ENCODE measurements at places on chromosomes 6 and 20.

DNA sequence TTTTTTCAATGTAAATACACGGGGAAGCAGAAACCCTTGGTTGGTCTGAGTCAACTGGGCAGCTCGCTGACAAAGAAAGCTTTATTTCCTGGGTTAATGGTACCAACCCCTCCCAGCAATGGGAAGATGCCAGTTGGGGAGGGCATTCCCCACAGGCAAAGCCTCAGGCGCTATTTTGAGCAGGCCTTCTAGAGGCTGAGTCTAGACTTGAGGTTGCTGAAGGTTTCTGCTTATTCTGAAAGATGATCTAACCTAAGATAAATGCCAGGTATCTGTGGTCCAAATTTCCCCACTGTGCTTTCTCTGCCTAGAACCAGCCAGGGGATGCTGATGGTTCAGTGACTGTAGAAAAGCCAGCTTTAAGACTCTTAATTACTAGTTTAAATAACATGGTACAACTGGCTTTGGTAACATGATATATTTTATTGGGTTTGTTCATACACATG, 172.5 kb upstream of the JARID2 start:
- DNase-seq, result no peak

DNA sequence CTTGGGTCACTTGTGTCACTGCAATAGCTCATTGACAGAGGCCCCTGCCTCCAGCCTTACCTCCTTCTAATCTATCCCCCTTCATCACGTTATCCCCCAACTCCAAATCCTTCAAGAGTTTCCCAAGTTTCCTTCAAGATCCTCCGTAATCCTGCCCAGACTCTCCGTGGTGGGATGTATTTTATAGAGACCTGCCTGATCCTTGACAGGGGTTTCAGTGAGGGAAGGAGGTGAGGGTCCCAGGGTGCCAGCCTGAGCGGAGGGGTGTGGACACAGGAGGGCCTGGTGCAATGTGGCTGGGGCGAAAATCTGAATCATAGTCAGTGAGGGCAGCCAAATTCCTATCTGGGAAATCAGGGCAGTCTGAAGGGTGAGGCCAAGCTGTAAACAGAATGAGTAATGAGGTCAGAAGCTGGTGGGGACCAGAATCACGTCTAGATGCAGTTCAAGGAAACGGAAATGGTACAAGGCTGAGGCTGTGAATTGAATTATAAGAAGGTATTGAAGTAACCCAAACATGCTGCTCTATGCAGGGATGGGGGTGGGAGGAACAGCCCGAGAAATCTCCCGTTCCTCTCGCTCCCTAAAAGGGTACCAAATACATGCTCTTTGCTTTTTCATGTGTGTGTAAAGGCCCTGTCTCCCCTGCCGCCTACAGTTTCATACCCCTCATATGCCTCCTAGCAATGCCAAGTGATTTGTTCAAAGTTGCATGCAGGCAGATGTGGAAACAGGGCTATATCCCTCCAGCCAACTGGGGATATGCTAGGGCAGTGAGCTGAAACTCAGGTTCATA, 35.4 kb upstream of the PIM1 start:
- DNase-seq, result no peak

DNA sequence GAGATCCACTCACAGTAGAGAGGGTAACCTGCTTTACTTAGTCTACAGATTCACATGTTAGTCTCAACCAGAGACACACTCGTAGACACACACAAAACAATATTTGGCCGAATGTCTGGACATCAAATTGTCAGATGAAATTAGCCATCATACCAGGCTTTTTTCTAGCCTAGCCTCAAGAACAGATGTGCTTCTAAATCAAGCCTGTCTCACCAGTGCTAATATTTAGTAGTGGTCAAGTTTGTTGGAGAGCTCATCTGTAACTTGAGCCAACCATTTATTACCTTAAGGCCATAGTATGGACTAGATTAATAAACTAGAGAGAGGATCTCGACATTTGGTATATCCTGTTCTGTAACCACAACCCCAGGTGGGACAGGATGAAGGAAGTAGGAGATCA, 1118.8 kb upstream of the MAP3K7 start:
- no peak for DNase-seq

GRCh38 chr6:117423754-117424153, 2.0 kb downstream of the ROS1 start:
- DNase-seq, result no peak

DNA sequence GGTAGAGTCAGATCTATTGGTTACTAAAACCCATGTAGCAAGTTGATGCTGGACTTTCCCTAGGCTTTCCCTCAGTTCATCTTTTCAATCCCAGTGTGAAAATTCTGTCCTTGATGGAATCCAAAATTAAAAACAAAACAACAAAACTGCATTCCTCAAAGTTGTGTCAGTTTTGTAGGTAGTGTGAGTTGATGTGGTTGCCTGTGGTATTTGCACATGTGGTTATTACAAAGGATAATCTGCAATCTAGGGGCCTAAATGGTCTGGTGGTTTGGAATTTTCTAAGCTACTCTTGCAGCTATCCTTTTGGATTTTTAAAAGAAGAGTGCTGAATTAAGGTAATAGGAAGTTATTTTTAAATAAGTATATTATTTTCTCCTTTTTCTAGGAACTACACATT, 132.2 kb upstream of the SCGN start:
- DNase-seq, result no peak
